ENCODE measurements at places on chromosomes 12 and 14.
A peak's percentile ranks its signal among the peaks of the same experiment; 100 is the strongest.

DNA sequence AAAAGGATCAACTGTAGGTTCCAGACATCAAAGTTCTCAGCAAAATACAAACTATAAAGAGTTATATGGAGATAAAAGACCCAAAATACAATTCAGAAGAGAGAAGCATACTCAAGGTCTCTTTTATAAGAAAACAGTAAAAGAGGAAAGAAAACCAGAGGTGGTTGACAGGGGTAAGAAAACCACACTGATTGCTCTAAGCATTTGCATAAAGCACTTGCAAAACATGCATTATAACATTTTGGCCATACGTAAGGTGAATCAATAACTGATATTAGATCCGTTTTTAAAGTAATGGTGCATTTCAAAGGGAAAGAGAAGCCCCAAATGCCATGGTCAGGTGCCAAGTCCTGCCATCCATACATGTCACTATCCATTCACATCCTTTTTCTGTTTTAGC lies 5.9 kb downstream of the DDHD1 start:
- no peak for DNase-seq

DNA sequence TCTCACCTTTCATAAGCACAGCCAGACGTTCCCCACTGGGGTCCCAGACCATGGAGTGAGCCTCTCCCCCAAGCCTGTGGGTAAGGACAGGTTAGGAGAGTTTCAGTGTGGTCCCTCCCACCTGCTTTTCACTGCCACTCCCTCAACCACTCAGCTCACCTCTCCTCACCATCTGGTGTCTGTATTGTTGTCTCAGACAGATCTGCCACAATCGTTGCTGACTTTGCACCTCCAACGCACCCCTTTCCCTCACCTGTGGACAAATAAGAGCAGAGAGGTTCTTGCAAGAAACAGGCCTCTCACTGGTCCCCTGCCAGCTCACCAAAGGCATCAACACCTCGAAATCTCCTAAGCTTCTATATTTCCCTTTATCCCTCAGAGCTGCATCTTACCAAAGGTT lies 8.8 kb downstream of the MYG1 start:
- DNase-seq: no peak

DNA sequence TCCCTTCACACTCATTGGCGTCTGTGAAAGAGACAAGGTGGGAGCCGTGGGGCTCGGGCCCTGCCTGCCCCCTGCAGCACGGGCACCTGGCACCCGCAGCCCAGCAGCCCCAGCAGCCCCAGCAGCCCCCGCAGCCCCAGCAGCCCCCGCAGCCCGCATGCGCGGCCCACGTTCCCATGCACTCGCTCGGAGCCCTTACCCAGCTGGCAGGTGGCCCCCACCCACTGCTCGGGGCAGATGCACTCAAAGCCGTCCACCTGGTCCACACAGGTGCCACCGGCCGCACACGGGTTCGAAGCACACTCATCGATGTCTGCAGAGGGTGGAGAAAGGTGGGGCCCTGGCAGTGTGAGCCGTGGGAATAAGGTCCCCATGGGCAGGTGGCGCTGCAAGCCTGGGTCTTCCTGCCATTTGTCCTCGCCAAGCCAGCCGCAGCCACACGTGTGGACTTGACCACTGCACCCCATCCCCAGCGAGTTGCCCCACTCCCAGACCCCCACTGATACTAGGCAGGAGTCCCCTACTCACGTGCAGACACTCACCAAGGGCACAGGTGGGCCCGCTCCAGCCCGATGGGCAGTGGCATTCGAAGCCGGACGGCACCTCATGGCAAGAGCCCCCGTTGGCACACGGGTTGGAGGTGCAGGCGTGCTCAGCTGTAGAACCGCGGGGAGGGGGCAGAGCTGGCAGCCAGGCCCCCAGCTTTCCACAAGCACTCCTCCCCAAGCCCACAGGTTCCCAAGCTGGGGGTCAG lies 17.3 kb downstream of the JAG2 start:
- DNase-seq: no peak

GRCh38 chr12:47903151-47903611 lies 1.6 kb downstream of the VDR start:
- DNase-seq: peak; percentile 79

GRCh38 chr12:2052826-2053678 lies at the start of gene CACNA1C:
Gene CACNA1C (plus strand): TSS chr12:2052987. CDS start chr12:2053563, 576 bp downstream.
- DNase-seq: peak; percentile 77

- no peak for DNase-seq
These were observed 148.8 kb downstream of the ADGRD1 start for GRCh38 chr12:131102493-131102931.

DNA sequence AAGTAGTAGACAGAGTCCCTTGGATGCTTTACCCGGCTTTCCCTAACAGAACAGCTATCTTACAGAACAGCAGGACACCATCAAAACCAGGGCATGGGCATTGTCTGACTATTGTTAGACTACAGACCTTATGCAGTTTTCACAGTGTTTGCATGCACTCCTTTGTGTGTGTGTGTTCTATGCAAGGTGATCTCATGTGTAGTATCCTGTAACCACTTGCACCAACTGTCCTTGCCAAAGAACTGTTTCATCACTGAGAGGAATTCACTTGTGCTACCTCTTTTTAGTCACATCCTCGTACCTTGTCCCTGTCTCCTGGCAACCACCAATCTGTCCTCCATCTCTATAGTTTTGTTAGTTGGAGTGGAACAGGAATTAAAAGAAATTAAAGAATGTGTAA lies 183.6 kb upstream of the PZP start:
- no peak for DNase-seq

GRCh38 chr12:51377099-51377984 lies 13.9 kb downstream of the GALNT6 start:
- DNase-seq: no peak

- DNase-seq: no peak
These were observed 4.3 kb upstream of the LRTM2 start for GRCh38 chr12:1815814-1816729.

DNA sequence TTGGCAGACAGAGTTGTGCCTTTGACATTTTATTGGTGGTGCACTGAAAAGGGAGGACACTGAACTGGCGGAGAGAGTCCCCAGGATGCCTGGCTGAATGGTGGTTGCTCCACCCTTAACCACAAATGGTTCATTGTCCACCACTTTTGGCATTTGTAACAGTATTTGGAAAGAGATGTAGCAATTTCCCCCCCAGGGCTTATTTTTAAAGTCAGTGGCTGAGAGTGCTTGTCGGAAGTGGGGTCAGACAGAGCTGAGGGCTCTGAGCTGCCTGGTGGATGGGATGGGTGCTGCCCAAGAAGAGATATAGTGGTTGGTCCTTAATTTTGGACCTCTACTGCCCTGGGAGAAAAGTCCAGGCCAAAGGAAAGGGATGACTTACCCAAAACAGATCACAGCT lies 31.5 kb upstream of the FGF6 start:
- DNase-seq: no peak

GRCh38 chr12:70598467-70599193 lies 38.6 kb downstream of the PTPRB start:
- DNase-seq: no peak

DNA sequence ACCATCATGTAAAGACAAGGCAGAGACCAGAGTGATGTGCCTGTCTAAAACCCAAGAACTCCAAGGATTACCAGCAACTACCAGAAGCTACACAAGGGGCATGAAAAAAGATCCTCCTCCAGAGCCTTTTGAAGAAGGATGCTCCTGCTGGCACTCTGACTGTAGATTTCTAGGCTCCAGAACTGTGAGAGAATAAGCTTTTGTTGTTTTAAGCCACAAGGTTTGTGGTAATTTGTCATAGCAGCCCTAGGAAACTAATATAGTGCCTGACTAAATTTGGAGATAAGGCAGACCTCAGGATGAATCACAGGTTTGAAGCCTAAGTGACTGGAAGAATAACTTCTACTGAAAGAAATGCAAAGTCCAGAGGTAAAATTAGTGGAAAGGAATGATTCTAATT lies 132.9 kb downstream of the CEP83 start:
- DNase-seq: peak; percentile 92

DNA sequence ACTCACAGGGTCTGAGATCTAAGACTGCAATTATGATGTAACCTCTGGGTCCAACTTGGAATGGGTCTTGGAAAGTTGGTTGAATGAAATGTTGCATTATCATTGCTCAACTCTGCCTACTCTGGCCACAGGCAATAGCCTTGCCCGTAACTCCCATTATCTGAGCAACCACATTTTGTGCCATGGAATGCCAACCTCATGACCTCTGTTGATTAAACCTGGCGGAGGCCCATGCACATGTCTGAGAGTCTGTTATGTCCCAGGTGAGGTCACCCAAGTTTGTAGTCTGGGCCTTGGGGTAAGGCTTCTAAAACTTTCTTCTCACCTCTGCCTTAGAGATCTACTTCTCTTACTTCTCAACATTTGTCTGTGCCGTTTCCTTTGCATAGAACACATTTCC lies 140.9 kb downstream of the TBX5 start:
- DNase-seq: no peak

- no peak for DNase-seq
These were observed 155.2 kb downstream of the KITLG start for GRCh38 chr12:88424791-88425730.

DNA sequence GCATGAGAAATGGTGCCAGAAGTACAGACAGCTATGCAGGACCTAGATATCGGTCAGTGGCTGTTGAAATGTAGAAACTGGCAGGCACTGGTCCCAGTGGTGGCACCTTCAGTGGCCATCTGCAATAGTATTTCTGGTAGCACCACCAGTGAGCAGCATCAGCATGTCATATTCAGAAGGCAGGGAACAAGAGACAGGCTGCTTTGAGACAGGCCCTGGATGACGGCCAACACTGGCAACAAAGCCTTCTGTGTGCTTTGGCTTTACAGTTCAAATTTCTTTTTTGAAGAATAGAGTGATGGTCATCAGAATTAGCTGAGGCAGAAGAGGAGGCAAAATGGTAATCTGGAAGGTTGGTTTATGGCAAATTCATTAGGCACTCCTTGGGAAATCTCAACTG lies 273.4 kb upstream of the SLC16A7 start:
- no peak for DNase-seq

DNA sequence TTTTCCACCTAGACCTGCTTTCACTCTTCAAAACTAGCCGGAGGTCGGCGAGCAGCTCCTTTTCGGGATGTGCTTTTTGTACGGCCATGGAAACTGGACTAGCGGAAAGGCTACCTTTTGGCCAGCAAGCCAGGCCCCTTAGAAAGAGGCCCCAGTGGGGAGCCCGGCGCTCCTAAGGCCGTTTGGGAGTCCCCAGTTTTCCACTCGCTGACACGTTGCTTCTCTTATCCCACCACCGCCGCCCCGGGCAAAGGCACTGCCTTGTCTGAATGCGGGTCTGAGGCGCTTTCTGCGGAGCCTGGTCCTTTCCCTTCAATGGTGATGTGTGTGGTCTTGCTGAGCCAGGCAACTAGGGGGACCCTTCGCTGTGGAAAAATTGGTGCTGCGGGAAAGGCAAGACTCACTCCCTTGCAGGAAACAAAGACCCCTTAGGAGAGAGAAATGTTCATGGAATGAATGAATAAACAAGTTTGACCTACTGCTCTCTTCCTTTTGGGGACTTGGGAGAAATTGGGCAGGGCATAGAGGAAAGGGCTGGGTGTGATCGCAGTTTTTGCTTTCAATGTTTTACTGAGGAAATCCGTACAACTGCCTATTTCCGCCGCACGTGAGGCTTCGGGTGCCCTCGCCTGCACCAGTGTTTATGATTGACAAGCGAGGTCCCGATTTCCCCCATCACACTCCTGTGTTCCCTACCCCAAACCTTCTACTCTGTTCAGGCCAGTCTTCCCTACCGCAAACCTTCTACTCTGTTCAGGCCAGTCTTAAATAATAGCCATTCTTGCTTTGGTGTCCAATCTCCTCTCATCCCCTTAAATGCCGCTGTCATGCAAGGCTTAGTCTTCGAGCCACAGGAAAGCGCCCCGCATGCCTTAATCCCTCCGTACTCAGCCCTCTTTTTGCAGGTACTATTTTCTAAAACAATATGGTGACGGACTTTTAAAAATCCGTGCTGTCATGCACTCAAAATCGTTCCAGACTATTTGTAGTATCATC lies 1.0 kb upstream of the SLC38A2 start:
- peak; percentile 64 for DNase-seq

DNA sequence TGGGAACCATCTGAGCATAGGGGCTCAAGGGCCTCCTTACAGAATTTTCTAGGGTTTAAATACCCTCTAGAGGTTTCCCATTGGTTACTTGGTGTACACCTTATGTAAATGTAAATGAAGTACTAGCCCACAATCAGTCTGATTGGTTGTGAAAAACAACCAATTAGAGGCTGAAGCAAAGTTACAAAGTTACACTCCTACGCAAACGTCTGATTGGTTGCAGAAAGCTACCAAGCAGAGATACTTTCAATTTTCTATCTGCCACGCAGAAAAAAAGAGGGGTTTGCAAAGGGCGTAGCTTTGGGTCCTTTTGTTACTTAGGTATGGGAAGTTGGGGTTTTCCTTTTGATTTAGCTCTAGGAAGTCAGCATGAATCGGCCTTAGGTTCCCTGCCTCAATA lies 1.8 kb upstream of the TMEM19 start:
- DNase-seq: no peak

GRCh38 chr14:33745163-33745562 lies 205.7 kb downstream of the EGLN3 start:
- DNase-seq: no peak

DNA sequence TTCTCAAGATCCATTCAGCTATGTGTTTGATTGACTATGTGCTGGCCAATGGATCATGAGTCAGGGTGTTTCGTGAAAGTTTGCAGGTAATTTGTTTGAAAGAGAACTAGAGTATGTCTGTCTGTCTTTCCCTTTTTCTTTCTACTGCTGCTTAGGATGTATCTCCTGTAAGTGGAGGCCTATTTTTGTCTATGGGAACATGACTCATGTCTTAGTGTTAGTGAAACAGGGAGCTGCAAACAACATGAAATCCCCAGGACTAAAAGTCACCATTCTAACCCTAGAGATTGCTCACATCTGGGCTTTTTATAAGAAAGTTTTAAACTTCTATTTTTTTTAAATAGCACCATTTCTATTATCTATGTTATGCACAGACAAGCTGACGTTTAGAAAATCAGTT lies 333.0 kb downstream of the CCER1 start:
- DNase-seq: peak; percentile 53

DNA sequence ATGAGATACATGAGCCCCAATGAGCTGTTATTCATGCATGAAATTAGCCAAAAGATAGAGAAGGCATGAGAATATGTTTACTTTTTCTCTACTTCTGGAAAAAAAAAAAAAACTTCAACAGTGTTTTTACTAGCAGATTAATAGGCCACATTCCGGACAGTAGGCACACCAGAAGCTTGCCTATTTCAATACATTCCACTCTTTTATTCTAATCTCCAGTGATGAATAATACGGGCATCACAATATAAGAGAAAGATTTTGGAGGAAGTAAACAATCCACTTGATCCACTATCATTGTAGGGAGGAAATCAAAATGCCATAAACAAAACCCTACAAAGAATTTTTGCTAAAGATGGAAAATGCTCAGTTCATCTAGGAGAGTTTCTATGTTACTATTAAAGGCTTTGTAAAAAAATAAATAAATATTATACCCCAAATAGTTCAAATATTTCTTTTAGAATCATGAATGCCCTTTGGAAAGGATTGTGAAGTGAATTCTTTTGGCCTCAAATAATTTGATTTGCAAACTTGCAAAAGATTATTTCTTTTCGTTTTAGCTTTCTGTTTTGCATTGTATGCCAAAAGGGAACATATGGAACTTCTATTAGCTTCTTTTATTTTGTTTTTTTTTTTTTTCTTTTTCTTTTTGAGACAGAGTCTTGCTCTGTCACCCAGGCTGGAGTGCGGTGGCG lies 232.6 kb downstream of the EPS8 start:
- DNase-seq: peak; percentile 59

GRCh38 chr12:131672311-131672940 lies 38.5 kb upstream of the SFSWAP start:
- DNase-seq: no peak

GRCh38 chr12:111768159-111768895 lies 1.6 kb downstream of the ALDH2 start:
- no peak for DNase-seq
